Ovary (tissue), 10 donors: ENCODE measurements at places on chromosomes 13 and 19. TPM values are rescaled to one million over a fixed set of nuclear protein-coding genes. Genes with fewer than 3 reads are reported as not detected.

Gene TMPRSS9
- total RNA-seq = 0.23 TPM

Gene PEG3
- total RNA-seq = 554 TPM

Gene ZNF813
- 2.0 TPM for total RNA-seq

Gene RAB3D
- total RNA-seq = 22.9 TPM

- DNase-seq = no peak
Observed at GRCh38 chr19:41159881-41160280, 33.1 kb upstream of the CYP2S1 start.

DNA sequence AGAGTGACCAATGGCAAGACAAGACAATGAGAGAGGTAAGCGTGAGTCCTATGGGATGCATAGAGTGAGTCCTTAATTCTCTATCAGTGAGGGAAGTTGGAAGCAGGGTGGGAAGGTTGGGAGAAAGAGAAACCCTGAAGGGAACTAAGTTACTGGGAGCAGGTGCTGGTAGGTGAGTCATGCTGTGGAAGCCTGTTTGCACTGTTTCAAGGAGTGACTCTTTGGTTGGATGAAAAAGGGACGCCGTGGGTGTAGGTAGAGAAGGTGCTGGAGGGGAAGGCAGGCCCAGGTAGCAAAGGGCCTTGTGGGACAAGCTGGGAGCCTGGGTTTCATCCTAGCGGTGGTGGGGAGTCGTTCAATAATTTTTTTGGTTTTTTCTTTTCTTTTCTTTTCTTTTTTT is 21.9 kb downstream of the IGFL1 start:
- no peak for DNase-seq

- peak; percentile 90 for DNase-seq
Observed at GRCh38 chr19:9945319-9945966, 9.1 kb upstream of the OLFM2 start.

DNA sequence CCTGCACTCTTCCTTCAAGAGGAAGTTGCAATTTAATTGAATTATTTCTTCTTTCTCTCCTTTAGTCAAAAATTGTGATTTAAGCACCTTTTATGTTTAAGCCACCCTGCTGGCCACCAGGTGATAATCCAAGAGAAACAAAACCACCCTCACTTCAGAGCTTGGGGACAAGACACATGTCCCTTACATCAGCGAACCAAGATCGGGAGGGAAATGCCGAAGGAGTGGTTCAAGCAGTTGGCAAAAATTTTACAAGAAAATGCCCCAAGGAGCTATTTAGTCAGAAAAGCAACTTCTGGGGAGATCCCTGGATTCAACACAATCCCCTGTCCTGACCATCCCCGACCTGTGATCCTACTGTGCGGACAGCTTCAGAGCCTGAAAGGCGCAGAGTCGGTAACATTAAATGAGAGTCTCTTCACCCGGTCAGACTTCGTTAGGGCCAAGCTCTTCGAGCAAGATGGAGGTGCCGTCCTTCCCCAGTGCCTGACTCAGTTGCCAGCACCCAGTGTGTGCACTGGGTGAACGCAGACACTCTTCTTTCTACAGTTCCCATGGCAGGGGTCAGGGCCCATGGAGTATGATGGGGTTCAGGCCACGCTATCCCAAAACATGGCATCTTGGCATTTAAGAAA is 78.6 kb upstream of the TM9SF2 start:
- DNase-seq = no peak

DNA sequence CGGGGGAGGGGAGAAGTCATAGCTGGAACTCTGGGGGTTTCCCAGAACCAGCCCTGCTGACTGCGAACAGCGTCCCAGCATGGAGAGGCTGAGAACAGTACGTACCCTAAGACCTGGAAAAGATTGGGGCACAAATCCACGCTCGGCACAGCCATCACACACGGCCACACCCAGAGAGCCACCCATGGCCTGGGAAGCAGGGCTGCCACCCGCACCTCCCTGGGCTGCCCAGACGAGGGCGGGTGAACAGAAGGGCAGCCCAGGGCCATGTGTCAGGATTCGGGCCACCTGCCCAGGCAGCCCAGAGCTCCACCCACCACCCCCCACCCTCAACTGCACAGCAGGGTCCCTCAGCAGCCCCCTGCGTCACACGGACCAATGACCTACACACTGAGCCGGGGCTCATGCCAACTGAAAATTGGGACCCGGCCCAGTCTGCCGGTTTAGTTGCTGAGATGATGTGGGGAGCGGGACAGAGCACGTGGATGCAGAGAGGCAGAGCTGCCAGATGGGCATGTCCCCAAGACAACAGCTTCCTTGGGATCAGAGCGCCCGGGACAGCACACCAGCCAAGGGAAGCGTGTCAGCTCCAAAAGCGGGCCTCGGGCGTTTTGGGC is 8.5 kb downstream of the UBXN6 start:
- peak; percentile 83 for DNase-seq
